HCT116 (cell line): ENCODE measurements at places on chromosomes 1 and 21.

DNA sequence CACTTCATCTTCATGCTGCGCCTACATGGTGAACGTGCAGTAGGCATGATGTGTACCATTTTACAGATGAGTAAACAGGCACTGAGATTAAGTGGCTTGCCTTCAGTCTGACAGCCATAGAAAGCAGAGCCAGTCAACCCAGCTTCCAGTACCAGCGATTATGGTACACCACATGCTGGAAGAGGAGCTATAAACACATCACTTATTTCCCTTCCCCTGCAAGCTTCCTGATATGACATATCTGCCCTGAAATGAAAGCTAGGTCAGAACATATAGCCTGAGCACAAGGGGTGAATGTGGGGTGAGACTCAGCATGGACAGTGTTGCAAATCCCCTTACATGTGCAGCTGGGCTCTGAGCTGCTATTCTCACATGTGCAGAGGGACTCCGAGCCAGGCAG is 33.8 kb upstream of the IL20 start:
- H3K4me1 ChIP-seq = no peaks in the 10 kb centered on the region
- H3K27ac ChIP-seq = no peak overlapping the region
- no peaks in the 10 kb centered on the region for H3K36me3 ChIP-seq
- H3K27me3 ChIP-seq = peaks cover 35% of the 10 kb centered on the region
- no peak overlapping the region for H3K4me3 ChIP-seq
- no peak for DNase-seq

DNA sequence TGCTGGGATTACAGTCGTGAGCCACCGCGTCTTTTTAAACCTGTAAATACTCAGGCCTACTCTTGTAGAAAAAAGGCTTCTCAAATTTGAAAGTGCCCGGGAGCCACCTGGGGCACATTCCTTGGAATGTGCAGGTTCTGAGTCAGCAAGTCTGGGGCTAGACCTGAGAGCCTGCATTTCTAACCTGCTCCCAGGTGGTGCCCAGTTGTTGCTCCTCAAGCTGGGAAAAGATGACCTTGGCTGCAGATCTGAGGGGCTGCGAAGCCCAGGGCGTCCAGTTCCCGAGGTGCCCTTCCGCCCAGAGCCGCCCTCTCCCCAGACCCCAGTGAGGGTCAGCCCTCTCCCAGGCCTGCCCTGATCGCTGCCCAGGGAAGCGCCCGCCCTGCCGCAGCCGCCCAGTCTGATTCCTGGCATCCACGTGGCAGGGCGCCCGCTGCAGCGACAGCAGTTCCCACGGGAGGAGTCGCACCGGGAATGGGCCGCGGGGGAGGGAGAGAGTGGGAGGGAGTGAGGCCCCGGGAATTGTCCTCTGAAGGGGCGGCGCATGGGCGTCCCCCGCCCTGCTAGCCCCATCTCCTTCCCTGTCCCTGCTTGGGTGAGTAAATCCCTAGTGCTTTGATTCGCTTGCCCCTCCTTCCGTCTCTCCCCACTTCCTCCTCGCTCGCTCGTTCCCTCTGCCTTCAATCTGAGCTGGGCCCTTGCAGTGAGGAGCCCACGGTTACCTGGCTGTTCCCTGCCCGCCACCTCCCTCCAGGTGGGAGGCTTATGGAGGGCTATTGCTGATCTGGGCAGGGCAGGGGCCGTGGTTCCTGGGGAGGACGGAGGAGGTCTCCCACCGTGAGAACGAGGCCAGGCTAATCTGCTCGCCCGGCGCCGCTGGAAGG is 18.8 kb upstream of the TENT5B start:
- H3K4me3 ChIP-seq = peak overlapping the region; percentile 37
- no peaks in the 10 kb centered on the region for H3K36me3 ChIP-seq
- no peaks in the 10 kb centered on the region for H3K27me3 ChIP-seq
- peak overlapping the region; percentile 86 for H3K27ac ChIP-seq
- peak; percentile 67 for DNase-seq

- peak overlapping the region; percentile 89 for H3K27ac ChIP-seq
- DNase-seq = peak; percentile 75
- no peaks in the 10 kb centered on the region for H3K27me3 ChIP-seq
Measured at GRCh38 chr1:244834543-244835275, 749 bp upstream of the COX20 start.

DNA sequence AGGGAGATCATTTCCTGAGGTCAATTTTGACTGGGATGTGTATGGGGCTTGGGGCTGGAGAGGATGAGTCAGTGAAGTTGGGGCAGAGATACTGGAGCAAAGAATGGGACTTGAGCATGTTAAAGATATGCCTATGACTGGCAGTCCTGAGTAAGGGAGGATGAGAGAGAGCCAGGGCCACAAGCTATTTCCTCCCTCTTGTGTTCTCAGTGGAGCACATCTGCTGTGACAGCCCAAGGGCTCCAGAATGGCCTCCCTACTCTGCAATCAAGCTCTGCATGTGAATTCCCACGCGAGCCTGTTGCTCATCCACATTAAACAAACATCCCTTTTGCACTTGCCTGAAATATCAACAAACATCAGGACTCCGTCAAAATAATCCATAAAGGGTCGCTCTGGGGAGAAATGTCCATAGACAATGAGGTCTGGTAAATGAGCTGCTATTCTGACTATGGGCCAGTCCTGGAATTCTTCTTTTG is 9.2 kb downstream of the ADCY10 start:
- H3K36me3 ChIP-seq = no peaks in the 10 kb centered on the region
- no peak for DNase-seq
- H3K27ac ChIP-seq = no peak overlapping the region
- H3K4me1 ChIP-seq = no peaks in the 10 kb centered on the region
- no peak overlapping the region for H3K4me3 ChIP-seq

GRCh38 chr1:55823541-55824250 is 608.5 kb upstream of the USP24 start:
- H3K4me1 ChIP-seq = no peaks in the 10 kb centered on the region
- no peak overlapping the region for H3K4me3 ChIP-seq
- no peak overlapping the region for H3K27ac ChIP-seq
- DNase-seq = no peak
- H3K27me3 ChIP-seq = no peaks in the 10 kb centered on the region
- no peaks in the 10 kb centered on the region for H3K36me3 ChIP-seq

- no peaks in the 10 kb centered on the region for H3K4me1 ChIP-seq
- no peak overlapping the region for H3K4me3 ChIP-seq
- H3K36me3 ChIP-seq = no peaks in the 10 kb centered on the region
- no peak overlapping the region for H3K27ac ChIP-seq
- DNase-seq = no peak
- H3K27me3 ChIP-seq = no peaks in the 10 kb centered on the region
Measured at GRCh38 chr1:83846138-83846537, 152.8 kb downstream of the TTLL7 start.

DNA sequence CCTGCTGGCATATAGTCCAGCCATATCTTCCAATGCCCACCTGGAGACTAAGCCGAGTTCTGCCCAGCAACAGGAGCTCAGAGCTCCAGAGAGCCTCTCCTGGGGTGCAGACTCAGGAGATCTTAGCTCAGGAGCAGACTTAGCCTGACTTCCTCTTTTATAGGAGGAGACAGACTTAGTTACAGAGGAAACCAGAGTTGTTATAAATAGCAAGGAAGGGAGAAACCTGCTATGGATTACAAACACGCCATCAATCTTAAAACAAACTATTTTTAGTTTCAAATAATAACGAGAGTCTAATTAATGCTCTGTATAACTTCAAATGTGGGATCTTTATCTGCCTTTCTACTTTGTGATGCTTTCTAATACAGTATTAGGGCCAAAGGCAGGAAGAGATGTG is 3.3 kb upstream of the KIF21B start:
- H3K36me3 ChIP-seq = no peaks in the 10 kb centered on the region
- no peak for DNase-seq
- H3K27me3 ChIP-seq = no peaks in the 10 kb centered on the region
- H3K27ac ChIP-seq = no peak overlapping the region

DNA sequence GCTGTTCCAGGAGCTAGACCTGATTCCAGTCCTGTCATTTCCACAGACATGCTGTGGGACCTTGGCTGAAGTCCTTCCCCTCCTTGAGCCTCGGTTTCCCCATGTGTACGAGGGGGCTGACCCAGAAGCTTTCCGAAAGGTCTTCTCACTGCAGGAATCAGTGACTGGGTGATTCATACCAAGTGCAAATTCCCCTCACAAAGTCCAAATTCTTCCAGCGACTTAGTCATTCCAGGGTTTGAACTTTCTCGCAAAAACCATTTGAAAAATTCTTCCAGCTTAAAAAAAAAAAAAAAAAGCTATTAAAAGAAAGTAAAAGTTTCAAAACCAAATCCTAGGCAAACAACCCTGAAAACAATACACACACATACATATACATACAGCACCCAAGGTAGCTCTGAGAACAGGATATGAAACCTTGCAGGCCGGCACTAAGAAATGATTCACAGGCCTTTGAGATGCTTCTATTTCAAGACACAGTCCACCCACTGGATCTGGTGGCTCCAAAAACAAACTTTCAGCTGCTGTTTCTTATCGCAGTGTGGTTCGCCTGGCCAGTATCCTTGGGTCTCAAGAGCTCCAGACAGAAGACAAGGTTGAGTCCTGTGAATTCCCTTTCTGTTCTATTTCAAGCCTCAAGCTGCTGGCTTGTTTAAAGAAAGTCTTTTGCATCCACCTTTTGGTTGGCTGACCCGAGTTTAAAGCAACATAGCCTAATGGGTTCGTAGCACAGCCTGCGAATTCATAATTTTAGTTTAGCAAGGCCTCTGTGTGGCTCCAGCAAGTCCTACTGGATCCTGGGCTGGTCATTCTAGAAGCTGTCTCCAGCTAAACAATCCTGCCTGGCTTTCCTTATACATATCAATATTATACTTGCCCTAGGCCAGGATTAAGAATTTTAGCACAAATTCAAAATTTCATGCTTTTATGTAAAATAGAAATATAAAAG is 18.0 kb upstream of the ID3 start:
- no peak for DNase-seq
- H3K36me3 ChIP-seq = no peaks in the 10 kb centered on the region
- peak overlapping the region; percentile 57; the same call in 1 of the 2 replicates for H3K27ac ChIP-seq

DNA sequence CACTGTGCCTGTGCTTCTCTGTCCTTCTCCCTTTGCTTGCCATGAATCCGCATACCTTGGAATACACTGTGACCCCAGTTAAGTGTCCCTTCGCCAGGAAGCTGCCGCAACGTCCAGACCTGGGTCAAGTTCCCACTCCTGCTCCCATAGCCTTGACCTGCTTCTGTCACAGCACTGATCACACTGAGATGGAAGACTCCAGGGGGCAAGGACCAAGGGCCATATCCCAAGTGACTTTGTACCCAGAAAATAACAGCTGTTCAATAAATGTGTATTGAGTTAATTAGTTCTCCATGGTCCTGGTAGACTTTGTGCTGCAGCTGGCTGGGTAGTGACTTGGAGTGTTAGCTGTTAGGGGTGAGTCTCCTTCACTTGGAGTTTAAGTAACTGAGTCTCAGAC is 25.8 kb downstream of the SLC5A9 start:
- H3K4me3 ChIP-seq = no peak overlapping the region
- H3K36me3 ChIP-seq = no peaks in the 10 kb centered on the region
- no peak overlapping the region for H3K27ac ChIP-seq

DNA sequence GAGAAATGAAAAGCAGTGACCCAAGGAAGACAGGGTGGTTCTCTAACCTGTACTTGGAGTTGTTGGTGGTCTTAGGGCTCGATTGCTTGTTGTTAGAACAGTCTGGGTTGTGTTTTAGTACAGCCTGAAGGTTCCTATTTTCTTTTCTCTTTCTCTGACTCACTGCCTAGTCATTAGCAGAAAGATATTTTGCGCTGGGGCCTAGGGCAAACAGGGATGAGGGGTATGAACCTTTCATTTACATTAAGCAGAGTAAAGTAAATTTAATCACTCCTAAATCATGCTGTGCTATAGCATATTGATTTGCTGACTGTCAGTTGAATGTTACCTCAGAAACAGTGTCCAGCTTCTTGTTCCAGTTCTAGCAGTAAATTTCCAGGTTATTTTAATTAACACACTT is 197.2 kb downstream of the RWDD3 start:
- H3K27me3 ChIP-seq = no peaks in the 10 kb centered on the region
- DNase-seq = no peak
- no peaks in the 10 kb centered on the region for H3K4me1 ChIP-seq
- no peaks in the 10 kb centered on the region for H3K36me3 ChIP-seq

GRCh38 chr1:40798366-40799281 is 15.0 kb downstream of the KCNQ4 start:
- H3K27me3 ChIP-seq = no peaks in the 10 kb centered on the region
- H3K4me1 ChIP-seq = peaks cover 7% of the 10 kb centered on the region
- H3K4me3 ChIP-seq = no peak overlapping the region
- no peaks in the 10 kb centered on the region for H3K36me3 ChIP-seq
- DNase-seq = no peak

DNA sequence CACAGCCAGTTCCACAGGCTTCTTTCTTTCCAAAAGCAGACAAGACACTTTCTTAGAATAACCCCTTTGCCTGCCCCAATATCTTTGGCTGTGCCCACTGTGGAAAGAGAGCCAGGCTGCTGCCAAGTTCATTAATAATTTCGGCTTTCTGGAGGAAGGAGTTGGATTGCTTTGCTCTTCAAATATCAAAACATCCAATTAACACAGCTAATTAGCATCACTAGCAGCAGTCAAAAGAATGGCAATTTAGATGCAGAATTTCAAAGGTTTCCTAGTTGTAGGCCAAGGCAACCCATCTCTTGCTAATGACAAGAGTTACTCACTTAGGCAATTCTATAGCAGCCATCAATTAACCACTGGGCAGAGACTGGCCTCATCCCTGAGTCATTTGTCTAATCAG is 91.0 kb upstream of the SPATA6 start:
- peaks cover 49% of the 10 kb centered on the region for H3K27me3 ChIP-seq
- H3K4me1 ChIP-seq = no peaks in the 10 kb centered on the region
- no peaks in the 10 kb centered on the region for H3K36me3 ChIP-seq
- DNase-seq = no peak
- no peak overlapping the region for H3K4me3 ChIP-seq
- no peak overlapping the region for H3K27ac ChIP-seq

- no peaks in the 10 kb centered on the region for H3K36me3 ChIP-seq
- DNase-seq = no peak
- no peak overlapping the region for H3K27ac ChIP-seq
- H3K4me1 ChIP-seq = no peaks in the 10 kb centered on the region
Measured at GRCh38 chr1:76430531-76430930, 356.0 kb downstream of the ST6GALNAC3 start.

DNA sequence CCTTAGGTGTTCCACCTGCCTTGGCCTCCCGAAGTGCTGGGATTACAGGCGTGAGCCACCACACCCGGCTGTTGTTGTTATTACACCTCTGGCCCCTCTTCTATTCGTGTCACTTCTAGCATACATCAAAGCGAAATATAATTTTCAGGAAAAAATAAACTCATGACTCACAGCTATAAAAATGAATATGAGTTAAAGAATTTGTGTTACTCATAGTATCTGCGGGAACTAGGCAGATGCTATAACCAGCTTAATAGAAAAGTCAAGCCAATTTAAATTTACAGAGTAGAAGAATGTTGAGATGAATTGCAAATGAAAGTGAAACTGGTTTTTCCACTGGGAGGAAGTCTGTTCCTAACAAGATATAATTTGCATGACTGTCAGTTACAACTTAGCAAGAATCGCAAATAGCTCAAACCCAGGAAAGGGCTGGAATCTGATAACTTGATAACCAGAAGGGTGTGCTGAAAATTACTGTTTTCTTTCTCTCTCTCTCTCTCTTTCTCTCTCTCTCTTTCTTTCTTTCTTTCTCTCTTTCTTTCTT is 11.2 kb downstream of the OR2W3 start:
- no peaks in the 10 kb centered on the region for H3K4me1 ChIP-seq
- H3K27ac ChIP-seq = no peak overlapping the region
- H3K4me3 ChIP-seq = no peak overlapping the region
